Muscle of arm (tissue), 14 donors: ENCODE measurements at places on chromosomes 12 and 14.
A peak's percentile ranks its signal among the peaks of the same experiment; 100 is the strongest.

GRCh38 chr14:90049390-90049789 is 12.4 kb upstream of the KCNK13 start:
- no peak for DNase-seq

DNA sequence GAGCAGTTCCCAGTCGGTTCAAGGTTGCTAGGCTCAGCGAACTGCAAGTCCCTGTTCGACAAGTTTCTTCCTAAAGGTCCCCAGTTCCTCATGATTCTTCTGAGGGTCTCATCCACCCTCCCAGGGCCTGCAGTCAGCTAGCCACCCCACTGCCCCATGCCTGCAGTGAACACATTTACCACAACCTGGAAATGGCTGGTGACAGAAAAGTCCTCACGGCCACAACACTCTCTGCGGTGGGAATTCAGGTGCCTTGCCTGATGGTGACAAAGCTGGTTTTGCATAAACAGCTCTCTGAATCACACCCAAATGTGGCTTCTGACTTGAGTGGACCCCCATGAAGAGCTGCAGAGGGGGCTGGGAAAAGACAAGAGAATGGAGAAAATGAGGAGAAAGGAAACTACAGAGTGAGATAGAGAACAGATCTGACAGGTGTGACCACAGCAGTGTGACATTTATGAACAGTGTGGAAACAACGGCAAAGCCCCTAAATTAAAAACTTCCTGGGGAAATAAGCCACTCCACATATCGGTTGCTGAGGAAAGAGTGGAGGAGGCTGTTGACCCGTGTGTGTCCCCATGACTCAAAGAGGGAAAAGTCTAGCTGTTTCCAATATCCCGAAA is 1.3 kb upstream of the CD27 start:
- no peak for DNase-seq

DNA sequence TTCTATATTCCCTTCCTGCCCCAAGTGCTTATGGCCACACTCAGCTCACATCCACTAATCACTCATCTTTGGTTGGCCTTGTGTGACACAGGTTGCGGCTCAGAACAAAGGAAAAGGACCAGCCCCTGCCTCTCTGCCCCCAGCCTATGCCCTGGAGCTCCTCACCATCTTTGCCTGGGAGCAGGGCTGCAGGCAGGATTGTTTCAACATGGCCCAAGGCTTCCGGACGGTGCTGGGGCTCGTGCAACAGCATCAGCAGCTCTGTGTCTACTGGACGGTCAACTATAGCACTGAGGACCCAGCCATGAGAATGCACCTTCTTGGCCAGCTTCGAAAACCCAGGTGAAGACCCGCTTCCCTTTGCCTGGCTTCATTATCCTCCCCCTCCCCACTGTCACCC is 15.8 kb upstream of the OAS2 start:
- no peak for DNase-seq

DNA sequence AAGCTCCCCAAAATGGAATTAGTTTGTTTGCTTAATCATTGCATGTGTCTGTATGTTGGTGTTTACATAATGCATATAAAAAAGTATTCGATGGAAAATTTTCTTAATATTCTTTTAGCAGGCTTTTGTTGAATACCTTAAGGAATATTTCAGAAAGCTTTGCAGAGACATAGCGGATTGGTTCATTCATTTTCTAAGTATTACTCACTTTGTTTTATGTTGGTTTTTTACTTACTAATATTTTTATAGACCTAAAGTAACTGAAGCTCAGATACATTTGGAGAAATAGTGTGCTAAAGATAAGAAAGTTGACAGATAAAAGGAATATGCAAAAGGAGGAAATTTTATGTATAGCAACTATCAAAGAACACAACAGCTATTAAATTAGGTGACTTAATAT is 191.0 kb downstream of the ERC1 start:
- DNase-seq, result no peak

GRCh38 chr12:131948166-131948712 is 1.5 kb upstream of the EP400 start:
- no peak for DNase-seq

GRCh38 chr12:19915392-19916195 is 452.7 kb upstream of the PDE3A start:
- DNase-seq, result no peak

DNA sequence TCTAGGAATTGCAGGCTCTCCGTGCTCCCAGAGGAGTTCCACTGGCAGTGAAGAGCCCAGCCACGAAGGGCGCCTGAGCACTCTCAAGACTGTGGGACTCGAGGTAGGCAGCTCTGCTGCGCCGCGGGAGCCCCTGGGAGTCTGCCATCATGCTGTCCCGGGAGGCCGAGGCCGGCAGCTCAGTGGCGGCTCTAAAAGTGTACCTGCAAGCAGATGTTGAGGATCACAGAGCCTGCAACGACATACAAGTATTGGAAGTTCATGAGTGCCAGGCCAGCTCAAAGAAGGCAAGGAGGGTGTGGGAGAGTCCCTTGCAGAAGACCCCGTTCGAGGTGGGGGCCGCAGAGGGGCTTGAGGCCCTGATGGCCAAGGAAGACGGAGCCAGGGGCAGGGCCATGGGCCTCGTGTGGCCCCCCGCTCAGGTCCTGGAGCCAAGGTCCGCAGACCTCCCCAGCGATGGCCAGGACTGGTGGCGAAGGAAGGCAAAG is 62.7 kb downstream of the MUCL1 start:
- no peak for DNase-seq

DNA sequence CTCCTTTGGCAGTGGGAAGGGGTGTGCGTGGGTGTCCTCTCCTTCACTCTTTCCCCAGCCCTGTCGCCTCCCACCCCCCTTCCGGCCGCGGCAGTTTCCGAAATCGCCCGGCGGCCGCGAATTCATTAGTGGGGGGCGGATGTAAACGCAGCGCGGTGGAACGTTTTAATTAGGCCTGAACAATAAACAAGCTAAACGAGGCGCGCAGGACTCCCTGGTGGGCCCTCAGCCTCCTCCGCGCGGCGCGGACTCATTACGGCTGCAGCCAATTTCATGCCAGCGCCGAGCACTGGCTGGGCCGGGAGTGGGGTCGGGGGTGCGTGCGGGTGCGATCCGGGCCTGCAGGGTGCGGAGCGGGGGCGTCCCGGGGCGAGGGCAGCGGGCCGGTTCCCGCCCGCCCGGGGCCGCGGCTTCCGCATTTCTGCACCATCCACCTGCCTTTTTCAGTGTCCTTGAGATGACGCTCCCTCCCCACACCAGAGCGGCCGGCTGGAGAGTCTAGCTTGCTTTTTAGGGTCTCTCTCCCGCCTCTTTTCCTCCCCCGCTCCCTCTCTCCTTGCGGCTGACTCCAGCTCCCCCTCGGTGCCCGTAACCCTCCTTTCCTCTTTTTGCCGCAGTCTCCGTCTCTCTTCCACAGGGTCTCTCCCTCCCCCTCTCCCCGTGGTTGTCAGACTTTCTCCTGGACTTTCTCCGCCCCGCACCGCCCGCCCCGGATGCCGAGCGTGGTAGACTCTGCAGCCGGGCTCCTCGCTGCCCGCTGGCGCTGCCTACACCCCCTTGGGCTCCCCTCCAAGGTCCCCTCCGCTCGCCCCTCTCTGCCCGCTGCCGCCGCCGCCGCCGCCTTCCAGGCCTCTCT is at the start of gene CISTR:
TSS of gene CISTR (minus strand) at position 644 of the 856 bp plus-strand sequence.
- DNase-seq, result no peak

DNA sequence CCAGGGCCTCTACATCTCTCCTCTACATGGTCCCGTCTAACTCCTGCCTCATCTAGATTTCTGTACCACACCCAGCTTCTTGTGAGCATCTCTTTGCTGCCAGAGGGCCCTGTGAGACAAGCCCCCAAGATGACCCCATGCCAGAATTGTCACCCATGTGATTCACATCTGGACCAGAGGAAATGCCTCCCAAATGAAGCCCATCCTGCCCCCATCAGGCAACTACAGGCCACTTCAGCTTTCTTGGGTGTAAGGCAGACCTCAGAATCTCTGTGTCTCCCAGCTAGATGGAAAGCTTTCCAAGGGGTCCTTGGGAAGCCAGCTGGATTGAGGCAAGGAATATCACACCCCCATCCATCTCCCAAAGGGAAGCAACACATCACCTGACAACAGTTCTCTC is 9.3 kb upstream of the OAS3 start:
- DNase-seq, result no peak

- DNase-seq, result no peak
These were observed 62.2 kb upstream of the LMO3 start for GRCh38 chr12:16668198-16668597.

DNA sequence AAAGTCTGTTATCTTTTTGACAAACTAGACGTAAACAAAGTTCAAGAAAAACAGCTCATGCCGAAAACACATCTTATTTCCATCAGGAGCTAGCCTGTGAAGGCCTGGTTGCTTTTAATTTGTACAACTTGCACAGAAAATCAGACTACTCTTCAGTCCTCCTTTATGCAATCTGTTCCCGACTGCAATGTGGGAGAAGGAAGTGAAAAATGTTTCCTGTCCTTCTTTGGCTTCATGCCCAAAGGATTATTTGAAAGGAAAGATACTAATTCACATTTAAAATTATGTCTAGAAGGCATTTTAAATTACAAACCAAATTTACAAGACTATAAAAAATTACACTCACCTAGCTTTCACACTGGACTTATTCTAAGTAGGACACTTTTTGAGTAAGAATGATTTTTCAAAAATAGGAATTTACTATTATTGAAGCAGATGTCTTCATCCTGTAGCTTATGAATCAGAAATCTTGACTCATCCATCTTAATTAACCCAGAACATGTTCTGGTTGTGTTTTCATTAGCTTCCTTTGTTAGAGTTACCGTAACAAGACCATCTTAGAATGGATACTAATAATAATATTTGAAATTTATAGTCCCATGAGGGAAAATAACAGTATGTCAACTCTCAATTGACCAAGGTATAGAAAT is 272.6 kb downstream of the PRKD1 start:
- DNase-seq, result no peak

- DNase-seq, result no peak
These were observed 338.7 kb downstream of the TRHDE start for GRCh38 chr12:72610854-72611358.

GRCh38 chr12:60093428-60093827 is 497.6 kb downstream of the SLC16A7 start:
- DNase-seq, result no peak

DNA sequence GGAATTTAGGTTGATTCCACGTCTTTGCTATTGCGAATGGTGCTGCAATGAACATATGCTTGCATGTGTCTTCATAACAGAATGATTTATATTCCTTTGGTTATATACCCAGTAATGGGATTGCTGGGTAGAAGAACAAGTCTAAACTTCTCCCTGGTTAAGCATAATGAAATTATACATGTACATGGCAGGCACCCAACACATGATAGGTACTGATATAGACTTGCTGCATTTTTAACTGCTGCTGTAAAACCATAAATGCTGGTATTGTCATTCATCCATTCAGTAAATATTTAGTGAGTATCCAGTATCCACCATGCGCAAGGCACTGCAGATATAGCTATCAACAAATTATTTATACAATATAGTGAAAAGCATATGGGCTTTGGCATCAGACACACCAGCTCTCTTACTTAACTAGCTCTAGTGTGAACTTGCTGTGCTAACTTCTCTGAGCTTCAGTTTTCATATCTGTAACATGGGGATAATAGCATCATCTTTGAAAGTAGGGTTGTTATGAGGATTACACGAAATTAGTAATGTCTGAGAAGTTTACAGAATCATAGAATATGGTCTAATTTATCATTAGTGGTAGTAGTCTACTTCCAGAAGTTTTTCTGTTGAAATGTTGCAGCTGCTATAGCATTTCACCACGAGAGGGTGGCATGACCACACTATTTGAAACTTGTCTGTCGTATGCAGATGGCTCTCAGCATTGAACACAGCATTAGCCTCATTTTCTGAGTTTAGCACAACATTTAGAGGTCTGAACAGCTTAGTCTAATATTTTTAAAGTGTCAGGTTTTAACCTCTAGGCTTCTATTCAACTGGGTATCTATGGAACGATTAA is 32.0 kb upstream of the SEL1L start:
- peak; percentile 34 for DNase-seq

GRCh38 chr14:93014058-93015023 is 91.4 kb downstream of the CHGA start:
- no peak for DNase-seq

DNA sequence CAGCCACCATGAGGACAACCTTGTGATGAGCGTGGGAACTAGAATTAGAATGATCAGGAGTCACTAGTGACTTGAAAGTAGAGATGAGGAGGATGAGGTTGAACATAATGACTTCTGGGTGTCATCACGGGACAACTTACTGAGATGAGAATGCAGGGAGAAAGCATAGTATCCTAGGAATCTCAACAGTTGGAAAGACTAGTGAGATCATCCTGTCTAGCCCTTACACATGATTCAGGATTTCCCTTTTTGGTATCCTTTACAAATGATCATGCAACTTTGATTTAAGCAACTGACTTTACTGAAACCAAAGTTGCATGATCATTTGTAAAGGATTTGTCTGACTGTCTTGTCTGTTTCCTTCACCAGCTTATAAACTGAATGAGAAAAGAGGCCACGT is 51.8 kb upstream of the HIF1A start:
- no peak for DNase-seq

DNA sequence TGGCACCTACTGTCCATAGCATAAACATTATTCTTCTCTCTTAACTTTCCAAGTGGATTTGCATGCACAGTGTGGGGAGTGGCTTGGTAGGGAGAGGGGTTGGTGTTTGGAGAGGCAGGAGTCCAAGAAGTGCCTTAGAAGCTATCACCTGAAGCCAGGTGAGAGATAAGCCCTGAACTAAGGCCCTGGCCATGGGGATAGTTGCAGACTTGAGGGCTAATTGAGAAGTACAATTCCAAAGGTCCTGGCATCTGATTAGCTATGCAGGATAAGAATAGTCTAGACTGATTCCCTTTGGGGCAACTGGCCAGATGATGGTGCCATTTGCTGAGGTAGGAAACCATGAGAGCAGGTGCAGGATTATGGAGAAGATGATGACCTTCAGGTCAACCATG is 2.0 kb upstream of the PCK2 start:
- DNase-seq, result no peak

- peak; percentile 31 for DNase-seq
These were observed 33.0 kb downstream of the CAND1 start for GRCh38 chr12:67302162-67302561.

DNA sequence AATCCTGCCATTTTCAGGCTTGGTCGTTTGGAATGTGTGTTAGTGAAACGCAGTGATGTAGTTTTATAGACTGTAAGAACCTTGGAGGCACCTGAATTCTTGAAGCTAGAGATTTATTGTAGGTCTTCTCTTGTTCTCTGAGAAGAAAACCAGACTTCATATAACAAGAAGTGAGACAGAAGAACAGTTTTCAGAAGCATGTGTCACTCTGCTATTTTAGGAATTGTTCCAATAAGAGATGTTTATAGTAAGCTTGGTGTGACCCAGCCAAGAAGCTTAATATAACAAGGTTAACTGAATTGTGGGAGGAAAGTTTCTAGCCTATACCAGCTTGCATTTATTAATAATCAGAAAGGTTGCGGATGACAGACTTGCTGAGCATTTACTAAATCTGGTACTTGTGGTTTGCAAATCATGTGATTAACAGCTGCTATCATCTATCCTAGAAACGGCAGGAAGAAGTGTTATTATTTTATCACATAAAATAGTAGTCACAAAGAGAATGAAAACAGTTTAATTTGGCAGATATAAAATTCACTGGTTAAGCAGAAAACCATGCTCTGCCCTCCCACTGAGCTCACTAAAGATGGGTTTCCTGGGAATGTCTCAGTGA is 49.2 kb upstream of the BCAT1 start:
- DNase-seq, result no peak
